ENCODE measurements at places on chromosomes 12 and 14.

- DNase-seq: no peak
Measured at GRCh38 chr12:77577791-77578190, 252.9 kb upstream of the NAV3 start.

DNA sequence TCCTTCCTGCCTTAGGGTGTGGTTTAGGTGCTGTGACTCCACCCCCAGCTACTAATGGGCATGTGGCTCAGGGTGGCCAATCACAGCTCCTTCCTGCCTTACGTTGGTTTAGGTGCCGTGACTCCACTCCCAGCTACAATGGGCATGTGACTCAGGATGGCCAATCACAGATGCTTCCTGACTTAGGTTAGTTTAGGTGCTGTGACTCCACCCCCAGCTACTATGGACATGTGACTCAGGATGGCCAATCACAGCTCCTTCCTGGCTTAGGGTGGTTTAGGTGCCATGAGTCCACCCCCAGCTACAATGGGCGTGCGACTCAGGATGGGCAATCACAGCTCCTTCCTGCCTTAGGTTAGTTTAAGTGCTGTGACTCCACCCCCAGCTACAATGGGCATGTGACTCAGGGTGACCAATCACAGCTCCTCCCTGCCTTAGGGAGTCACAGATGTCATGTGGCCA, 163.9 kb downstream of the TBX5 start:
- no peak for DNase-seq

GRCh38 chr12:115394496-115395220, 710.7 kb upstream of the TBX3 start:
- no peak for DNase-seq

- no peak for DNase-seq
Measured at GRCh38 chr14:93274055-93274806, 58.6 kb downstream of the BTBD7 start.

GRCh38 chr12:68529466-68529865, 81.2 kb upstream of the RAP1B start:
- no peak for DNase-seq

DNA sequence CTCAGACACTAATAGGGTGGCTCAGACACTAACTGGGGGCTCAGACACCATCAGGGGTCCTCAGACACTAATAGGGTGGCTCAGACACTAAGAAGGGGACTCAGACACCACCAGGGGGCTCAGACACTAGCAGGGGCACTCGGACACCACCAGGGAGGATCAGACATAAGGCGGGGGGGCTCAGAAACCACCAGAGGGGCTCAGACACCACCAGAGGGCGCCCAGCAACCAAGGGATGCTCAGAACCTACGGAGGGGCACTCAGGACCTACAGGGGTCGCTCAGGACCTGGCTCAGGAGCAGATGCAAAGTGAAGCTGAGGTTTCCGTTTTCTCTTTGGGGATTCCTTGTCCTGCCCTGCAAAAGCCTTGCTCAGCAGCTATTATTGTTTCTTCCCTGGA, 448.5 kb downstream of the TMEM121 start:
- peak; percentile 54 for DNase-seq

- DNase-seq: no peak
Measured at GRCh38 chr14:104893435-104894207, 28.6 kb downstream of the CEP170B start.

DNA sequence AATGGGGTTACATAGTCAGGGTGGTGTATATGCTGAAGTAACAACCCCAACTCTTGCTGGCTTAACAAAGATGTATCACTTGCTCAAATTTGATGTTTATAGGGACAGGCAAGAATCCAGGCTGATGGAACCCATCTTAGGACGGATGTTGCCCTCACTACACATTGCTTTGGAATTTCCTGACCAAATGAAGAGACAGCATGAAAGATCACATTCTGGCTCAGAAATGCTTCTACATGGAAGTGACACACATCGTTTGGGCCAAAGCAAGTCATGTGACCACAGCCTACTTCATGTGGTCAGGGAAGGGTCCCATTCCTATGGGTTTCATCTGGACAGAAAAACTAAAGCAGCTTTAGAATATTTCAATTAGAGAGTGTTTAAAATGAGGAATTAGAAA, 345.8 kb downstream of the TMEM132D start:
- no peak for DNase-seq

DNA sequence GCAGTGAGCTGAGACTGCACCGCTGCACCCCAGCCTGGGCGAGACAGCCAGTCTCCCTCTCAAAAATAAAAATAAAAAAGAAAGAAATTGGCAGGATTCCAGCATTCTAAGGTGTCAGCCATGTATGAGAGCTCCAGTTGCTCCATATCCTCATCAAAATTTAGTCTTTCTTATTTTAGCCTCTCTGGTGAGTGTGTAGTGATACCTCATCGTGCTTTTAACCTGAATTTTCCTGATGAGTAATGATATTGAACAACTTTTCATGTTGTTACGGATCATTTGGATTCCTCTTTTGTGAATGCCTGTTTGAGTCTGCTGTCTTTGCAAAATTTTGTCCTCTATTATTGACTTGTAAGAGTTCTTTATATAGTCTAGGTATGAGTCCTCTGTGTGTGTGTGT, 28.5 kb downstream of the CCDC60 start:
- no peak for DNase-seq

DNA sequence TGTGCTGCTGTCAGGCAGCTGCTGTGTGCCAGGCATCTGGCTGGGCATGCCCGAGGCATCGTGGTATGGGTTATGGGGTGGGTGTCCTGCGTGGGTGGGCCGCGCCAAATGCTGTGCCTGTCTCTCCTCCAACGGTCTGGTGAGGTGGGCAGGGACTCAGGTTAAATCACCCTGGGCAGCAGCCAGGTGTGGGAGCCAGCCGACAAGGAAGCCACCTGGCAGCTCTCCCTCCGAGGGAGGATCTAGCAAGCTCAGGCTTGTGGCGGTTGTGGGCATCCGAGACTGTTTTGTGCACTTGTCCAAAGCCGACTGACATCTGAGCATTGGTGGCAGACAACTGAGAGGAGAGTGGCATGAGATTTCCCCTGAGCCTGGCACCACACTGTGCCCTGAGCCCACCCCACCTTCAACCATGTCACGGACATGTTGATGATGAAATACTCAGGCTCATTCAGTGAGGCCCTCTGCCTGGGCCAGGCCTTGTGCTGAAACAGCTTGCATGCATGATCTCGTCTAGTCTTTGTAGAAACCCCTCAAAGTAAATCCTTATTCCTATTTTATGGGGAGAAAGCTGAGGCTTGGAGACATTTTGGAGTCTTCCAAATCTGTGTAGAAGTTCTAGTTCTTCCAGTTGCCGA, 181.8 kb upstream of the MYL2 start:
- no peak for DNase-seq

GRCh38 chr12:15563663-15564062, 225.5 kb downstream of the EPS8 start:
- no peak for DNase-seq

- no peak for DNase-seq
Measured at GRCh38 chr12:108955225-108955835, 65.5 kb downstream of the SVOP start.

GRCh38 chr14:81834308-81834707, 300.7 kb upstream of the SEL1L start:
- DNase-seq: no peak

DNA sequence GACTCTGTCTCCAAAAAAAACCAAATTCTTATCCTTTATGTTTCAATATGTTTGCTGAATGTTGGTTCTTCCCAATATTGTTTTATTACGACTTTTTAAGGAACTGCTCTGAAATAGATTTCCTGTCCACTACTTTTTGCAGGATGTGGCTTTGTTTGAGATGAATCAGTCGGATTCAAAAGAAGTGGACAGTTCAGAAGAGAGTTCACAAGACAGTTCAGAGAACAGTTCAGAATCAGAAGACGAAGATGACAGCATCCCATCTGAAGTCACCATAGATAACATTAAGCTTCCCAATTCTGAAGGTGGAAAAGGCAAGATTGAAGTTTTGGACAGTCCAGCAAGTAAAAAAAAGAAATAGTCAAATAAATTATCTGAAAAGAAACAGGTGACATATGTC, 8.2 kb downstream of the NOPCHAP1 start:
- DNase-seq: no peak

GRCh38 chr12:25377469-25378177, 126.9 kb upstream of the KRAS start:
- peak; percentile 9 for DNase-seq

- DNase-seq: peak; percentile 64
Measured at GRCh38 chr12:106956048-106956578, 406 bp downstream of the TMEM263 start.

- DNase-seq: no peak
Measured at GRCh38 chr14:78767436-78767835, 597.3 kb downstream of the NRXN3 start.

- DNase-seq: no peak
Measured at GRCh38 chr12:28035500-28035899, 63.0 kb upstream of the PTHLH start.

DNA sequence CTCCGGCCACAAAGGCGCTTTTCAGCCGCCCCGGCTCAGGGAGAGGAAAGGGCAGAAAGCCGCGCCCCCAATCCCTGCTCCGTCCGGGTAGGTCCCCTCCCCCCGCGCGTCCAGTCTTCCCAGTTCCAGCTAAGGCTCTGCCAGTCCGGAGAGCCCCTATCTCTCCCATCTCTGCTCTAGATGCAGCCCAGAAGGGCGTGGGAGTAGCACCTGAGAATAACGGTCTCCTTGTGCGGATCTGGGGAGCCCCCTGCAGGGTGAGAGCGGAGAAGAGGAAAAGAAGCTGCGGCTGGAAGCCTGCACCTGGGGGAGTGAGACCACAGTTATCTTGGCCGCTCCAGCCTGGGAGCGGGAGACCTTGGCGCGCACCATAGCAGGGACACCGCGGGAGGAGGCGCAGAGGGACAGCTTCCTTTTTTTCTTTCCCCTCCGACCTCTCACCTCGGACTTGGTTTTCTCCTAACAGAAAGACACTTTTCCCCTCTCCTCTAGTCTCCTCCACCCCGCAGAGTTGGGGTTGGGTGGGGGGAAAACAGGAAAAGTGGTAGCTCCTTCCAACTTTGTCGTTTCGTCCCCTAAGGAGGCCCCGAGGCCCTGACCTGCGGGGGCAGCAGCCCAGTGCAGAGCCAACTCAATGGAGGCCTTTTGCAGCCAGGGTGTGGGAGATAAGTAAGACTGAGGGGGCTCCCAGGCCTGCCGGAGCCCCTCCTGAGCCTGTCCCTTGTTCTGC, 2.4 kb downstream of the DHH start:
- peak; percentile 60 for DNase-seq

DNA sequence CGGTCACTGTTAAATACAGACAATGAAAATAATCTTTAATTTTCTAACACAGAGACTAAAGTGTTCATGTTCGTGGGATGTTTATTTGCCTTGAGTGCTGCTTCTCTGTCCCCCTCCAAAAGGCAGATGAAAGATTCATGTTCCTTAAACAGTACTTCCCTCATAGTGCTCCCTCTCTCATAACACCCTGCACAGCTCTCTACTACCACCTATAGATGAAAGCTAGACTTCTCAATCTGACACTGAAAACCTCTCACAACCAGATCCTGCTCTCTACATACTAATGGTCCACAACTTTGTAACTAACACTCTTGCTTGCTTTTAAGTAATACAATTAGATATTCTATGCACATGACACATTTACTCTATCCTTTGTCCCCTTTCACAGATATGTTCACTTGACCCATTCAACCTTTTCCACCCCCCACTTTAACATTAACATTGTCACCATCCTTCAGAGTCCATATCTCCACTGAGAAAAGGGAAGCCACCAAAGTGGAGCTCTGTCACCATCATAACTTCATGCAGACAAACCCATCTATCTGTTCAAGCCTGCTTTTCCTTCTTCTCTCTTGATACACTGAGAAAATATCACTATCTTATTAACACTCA, 266.4 kb upstream of the USP15 start:
- no peak for DNase-seq

GRCh38 chr14:64522591-64523355, 17.8 kb upstream of the HSPA2 start:
- DNase-seq: no peak

DNA sequence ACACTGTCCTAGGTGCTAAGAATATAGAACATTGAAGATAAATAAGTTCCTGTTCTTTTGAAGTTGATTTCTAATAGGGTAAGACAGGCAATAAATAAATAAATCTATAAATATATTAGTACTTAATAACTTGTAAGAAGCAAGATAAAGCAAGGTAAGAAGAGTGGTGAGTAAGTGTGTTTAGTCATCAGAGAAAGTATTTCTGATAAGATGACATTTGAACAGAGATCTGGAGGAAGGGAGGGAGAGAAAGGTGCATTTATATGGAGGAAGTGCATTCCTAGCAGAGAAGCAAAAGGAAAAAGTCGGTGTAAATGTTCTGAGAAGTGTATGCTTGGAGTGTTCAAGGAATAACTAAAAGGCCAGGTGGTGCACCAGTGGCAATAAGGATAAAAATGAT, 184.4 kb upstream of the GRIP1 start:
- no peak for DNase-seq
